ENCODE measurements at places on chromosomes 13 and 19. TPM values are rescaled to one million over a fixed set of nuclear protein-coding genes. Genes with fewer than 3 reads are reported as not detected.
A peak's percentile ranks its signal among the peaks of the same experiment; 100 is the strongest.

- H3K4me3 ChIP-seq = no peak overlapping the region
- no peak overlapping the region for H3K27ac ChIP-seq
- no peaks in the 10 kb centered on the region for H3K36me3 ChIP-seq
- H3K4me1 ChIP-seq = no peaks in the 10 kb centered on the region
Observed at GRCh38 chr19:11410682-11411081, 8.4 kb downstream of the RGL3 start.

Gene NMRK2
- total RNA-seq = not detected

- no peak overlapping the region for H3K27ac ChIP-seq
- no peaks in the 10 kb centered on the region for H3K27me3 ChIP-seq
- no peak overlapping the region for H3K4me3 ChIP-seq
- H3K36me3 ChIP-seq = no peaks in the 10 kb centered on the region
- no peak for DNase-seq
- peaks cover 17% of the 10 kb centered on the region for H3K4me1 ChIP-seq
Observed at GRCh38 chr13:48528720-48529119, 4.2 kb downstream of the RCBTB2 start.

Gene ELAVL3
- not detected for total RNA-seq

Gene PRR20C
- not detected for total RNA-seq

Gene CCDC169
- total RNA-seq = not detected

- no peak overlapping the region for H3K4me3 ChIP-seq
- no peaks in the 10 kb centered on the region for H3K27me3 ChIP-seq
- H3K27ac ChIP-seq = no peak overlapping the region
- no peaks in the 10 kb centered on the region for H3K4me1 ChIP-seq
- H3K36me3 ChIP-seq = no peaks in the 10 kb centered on the region
Observed at GRCh38 chr19:54586397-54586796, 7.0 kb upstream of the LILRA1 start.

Gene FUT2
- total RNA-seq = not detected

DNA sequence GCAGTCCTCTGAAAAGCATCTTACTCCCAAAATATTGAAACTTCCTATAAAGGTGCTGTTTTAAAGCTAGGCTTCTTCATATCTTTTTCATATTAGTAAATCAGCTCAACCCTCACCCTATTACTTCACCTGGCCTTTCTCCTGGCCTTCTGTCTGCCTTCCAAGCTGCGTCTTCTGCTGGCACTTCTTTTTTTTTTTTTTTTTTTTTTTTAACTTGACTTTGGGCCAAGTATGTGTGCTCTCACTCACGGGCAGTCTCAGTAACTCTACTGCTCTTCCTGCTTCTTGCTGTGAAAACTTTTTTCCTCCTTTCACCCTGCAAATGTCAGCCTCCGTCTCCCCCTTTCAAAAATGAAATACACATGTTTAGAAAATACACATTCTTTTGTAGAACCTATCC lies 41.2 kb upstream of the KCTD4 start:
- peaks cover 14% of the 10 kb centered on the region for H3K4me1 ChIP-seq
- no peaks in the 10 kb centered on the region for H3K27me3 ChIP-seq
- H3K27ac ChIP-seq = no peak overlapping the region
- DNase-seq = no peak

GRCh38 chr13:100490692-100491091 lies 97.9 kb downstream of the GGACT start:
- H3K36me3 ChIP-seq = no peaks in the 10 kb centered on the region
- no peaks in the 10 kb centered on the region for H3K4me1 ChIP-seq
- H3K4me3 ChIP-seq = no peak overlapping the region
- H3K27me3 ChIP-seq = no peaks in the 10 kb centered on the region
- no peak overlapping the region for H3K27ac ChIP-seq

DNA sequence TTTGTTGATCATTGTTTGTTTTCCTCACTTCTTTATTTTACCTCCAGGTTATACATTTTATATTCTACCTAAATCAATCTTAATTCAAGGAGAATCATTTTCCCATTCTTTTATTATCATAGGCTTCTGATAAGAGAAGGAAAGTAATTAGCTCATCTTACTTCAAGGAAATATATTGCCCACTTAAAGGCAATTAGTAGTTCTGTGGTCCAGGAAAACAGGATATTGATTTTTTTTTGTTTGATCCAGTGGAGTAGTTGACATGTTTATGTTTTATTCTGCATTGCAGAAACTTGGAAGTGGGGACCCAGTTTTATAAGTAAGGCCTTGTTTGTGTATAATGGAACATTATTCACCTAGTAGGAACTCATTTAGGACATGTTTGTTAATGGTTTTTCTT lies 390.6 kb downstream of the NDFIP2 start:
- no peaks in the 10 kb centered on the region for H3K4me1 ChIP-seq
- DNase-seq = no peak
- H3K27ac ChIP-seq = no peak overlapping the region
- no peak overlapping the region for H3K4me3 ChIP-seq

DNA sequence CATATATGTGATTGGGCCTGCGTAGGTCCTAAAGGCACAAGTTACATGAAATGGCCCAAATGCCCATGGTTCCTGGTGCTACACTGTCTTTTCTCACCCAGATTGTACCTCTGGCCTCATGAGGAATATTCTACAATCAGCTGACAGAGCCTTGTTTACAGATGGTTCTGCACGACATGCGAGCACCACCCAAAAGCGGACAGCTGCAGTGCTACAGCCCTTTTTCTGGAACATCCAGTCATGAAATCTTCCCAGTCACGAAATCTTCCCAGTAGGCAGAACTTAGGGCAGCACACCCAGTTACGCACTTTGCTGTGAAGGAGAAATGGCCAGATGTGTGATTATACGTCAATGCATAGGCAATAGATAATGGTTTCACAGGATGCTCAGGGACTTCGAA lies 7.7 kb upstream of the ELF1 start:
- no peaks in the 10 kb centered on the region for H3K27me3 ChIP-seq
- H3K36me3 ChIP-seq = no peaks in the 10 kb centered on the region
- no peak for DNase-seq
- H3K4me1 ChIP-seq = peaks cover 24% of the 10 kb centered on the region
- no peak overlapping the region for H3K27ac ChIP-seq

Gene KCNC3
- total RNA-seq = 1.3 TPM

DNA sequence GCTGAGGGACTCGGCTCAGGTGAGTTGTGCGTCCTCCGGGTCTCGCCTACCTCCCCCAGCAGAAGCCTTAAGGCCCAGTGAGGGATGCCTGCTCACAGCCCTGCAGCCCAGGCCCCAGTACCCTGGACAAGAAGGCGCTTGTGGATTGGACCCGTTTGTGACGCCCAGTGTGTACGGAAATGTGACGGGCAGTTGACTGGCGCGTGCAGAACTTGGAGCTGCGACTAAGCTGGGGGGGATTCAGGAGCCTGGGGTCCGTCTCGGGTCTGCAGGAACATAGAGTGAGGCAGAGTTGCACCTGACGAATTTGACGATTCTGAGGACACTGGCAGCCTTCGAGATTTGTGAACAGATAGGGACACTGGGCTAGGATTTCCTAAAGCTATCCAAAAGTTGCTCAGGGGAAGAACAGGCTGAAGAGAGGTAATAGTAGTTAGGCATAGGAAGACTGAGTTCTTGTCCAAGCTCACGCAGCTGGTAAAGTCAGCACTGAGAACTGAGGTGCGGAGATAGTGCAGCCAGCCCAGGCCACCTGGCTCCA lies 519 bp downstream of the ZNF551 start:
- H3K27ac ChIP-seq = no peak overlapping the region
- peaks cover 8% of the 10 kb centered on the region for H3K4me1 ChIP-seq
- H3K27me3 ChIP-seq = no peaks in the 10 kb centered on the region
- peaks cover 36% of the 10 kb centered on the region for H3K36me3 ChIP-seq
- DNase-seq = no peak
- peak overlapping the region; percentile 97 for H3K4me3 ChIP-seq

- DNase-seq = no peak
- H3K4me1 ChIP-seq = no peaks in the 10 kb centered on the region
- no peak overlapping the region for H3K27ac ChIP-seq
- H3K4me3 ChIP-seq = no peak overlapping the region
- H3K36me3 ChIP-seq = peaks cover 3% of the 10 kb centered on the region
Observed at GRCh38 chr13:21530656-21531055, 71.6 kb upstream of the ZDHHC20 start.

DNA sequence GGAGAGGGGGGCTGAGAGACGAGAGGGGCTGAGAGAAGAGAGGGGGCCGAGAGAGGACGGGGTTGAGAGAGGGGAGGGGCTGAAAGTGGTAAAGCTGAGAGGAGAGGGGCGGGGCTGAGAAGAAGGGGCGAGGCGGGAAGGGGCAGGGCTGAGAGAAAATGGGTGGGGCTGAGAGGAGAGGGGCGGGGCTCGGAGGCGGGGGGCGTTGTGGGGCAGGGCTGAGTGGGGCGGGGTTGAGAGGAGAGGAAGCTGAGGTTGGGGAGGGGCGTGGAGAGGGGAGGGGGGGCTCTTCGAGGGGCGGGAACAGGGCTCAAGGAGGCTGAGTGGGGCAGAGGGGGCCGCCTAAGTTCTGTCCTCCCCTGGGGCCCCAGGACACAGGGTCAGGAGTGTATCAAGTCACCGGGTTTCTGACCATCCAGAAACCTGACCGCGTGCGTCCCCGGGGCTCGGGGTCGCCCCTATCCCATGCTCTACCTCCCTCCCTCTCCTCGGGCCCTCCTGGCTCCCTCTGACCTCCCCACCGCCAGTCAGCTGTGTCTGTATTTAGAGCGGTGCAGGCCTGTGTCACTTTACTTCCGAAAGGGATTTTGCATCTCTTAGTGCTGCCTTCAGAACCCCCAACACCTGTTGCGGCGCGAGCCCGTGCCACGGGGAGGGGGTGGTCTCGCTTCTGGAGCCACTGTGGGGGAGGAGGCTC lies 38.6 kb upstream of the SEMA6B start:
- no peak for DNase-seq
- peaks cover 6% of the 10 kb centered on the region for H3K27me3 ChIP-seq
- no peak overlapping the region for H3K27ac ChIP-seq
- no peaks in the 10 kb centered on the region for H3K36me3 ChIP-seq
- H3K4me3 ChIP-seq = peak overlapping the region; percentile 35

DNA sequence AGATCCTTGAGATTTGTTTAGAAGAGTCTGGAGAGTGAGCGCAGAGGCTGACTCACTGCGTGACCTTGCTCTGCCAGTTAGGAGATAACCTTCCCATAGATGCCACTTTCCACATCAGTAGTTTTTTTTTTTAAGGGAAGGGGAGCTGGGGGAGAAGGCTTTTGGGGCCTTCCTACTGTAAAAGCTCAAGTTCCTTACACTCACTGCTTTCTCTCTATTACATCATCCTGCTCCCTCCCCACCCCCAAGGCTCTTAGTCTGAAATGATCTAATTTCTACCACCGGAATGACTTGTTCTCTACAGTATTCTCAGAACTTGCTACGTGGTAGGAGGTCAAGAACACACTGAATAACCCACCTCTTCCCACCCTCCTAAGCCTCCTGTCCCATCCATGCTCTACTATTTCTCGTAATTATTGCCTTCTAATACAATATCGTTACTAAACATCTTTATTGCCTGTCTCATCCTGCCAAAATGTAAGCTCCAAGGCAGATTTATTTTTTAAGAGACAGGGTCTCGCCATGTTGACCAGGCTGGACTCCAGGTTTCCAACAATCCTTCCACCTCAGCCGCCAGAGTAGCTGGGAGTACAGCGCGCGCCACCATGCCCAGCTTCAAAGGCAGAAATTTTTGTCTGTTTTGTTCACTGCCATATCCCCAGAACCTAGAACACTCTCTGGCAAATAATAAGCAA lies 1.2 kb downstream of the LONP1 start:
- H3K4me1 ChIP-seq = peaks cover 19% of the 10 kb centered on the region
- H3K4me3 ChIP-seq = peak overlapping the region; percentile 89
- H3K27ac ChIP-seq = peak overlapping the region; percentile 92
- DNase-seq = no peak
- H3K36me3 ChIP-seq = no peaks in the 10 kb centered on the region

Gene GSX1
- total RNA-seq = not detected

DNA sequence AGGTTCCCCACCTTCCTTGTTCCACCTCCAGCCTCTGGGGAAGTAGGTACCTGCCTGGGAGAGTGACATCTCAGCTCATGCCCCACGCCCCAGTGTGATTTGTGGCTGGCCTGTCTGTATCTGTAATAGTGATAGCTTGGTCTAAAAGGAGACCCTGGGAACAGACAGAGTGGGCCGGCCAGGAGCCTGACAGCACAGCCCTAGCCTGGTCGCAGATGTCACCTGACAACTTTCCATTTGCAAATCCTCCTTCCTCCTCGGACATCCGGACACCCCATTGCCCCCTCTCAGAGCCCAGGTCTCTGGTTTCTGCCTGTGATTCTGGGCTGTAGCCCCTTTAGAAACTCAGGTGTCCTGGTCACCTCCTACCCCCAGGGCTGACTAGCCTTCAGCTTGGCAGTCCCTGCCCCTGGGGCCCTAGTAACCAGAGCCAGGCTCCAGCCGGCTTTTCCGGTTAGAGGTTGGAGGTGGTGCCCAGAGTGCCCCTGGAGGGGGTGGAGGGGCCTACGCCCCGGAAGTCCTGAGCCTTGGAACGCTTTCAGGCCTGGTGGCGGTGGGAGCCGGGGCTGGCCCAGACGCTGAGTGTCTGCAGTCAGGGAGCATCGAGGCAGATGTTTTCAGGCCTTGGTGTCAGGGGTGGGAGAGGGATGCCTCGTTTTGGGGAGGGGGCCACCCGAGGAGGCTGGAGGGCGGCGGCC lies 6.5 kb downstream of the LRRC8E start:
- H3K27me3 ChIP-seq = no peaks in the 10 kb centered on the region
- no peak overlapping the region for H3K27ac ChIP-seq
- no peaks in the 10 kb centered on the region for H3K4me1 ChIP-seq
- H3K36me3 ChIP-seq = no peaks in the 10 kb centered on the region
- DNase-seq = no peak
- H3K4me3 ChIP-seq = no peak overlapping the region

- H3K4me1 ChIP-seq = no peaks in the 10 kb centered on the region
- no peak overlapping the region for H3K27ac ChIP-seq
- no peaks in the 10 kb centered on the region for H3K36me3 ChIP-seq
- H3K27me3 ChIP-seq = no peaks in the 10 kb centered on the region
- DNase-seq = no peak
- no peak overlapping the region for H3K4me3 ChIP-seq
Observed at GRCh38 chr13:34681405-34681955, 260.6 kb upstream of the NBEA start.

- no peak overlapping the region for H3K27ac ChIP-seq
- peaks cover 5% of the 10 kb centered on the region for H3K4me1 ChIP-seq
- no peak for DNase-seq
Observed at GRCh38 chr19:7969555-7969939, 26.1 kb upstream of the TIMM44 start.

- no peak for DNase-seq
- no peak overlapping the region for H3K27ac ChIP-seq
- H3K4me1 ChIP-seq = no peaks in the 10 kb centered on the region
- H3K36me3 ChIP-seq = no peaks in the 10 kb centered on the region
Observed at GRCh38 chr13:52804202-52804641, 44.2 kb downstream of the PCDH8 start.

- peaks cover 11% of the 10 kb centered on the region for H3K4me1 ChIP-seq
- no peak for DNase-seq
- no peaks in the 10 kb centered on the region for H3K27me3 ChIP-seq
- no peak overlapping the region for H3K27ac ChIP-seq
- no peak overlapping the region for H3K4me3 ChIP-seq
- H3K36me3 ChIP-seq = no peaks in the 10 kb centered on the region
Observed at GRCh38 chr19:41445575-41445974, 2.6 kb downstream of the ERICH4 start.

Data from thoracic aorta (tissue), 2 donors.